Jurkat, Clone E6-1 (cell line): ENCODE measurements at places on chromosomes 1 and 21.

DNA sequence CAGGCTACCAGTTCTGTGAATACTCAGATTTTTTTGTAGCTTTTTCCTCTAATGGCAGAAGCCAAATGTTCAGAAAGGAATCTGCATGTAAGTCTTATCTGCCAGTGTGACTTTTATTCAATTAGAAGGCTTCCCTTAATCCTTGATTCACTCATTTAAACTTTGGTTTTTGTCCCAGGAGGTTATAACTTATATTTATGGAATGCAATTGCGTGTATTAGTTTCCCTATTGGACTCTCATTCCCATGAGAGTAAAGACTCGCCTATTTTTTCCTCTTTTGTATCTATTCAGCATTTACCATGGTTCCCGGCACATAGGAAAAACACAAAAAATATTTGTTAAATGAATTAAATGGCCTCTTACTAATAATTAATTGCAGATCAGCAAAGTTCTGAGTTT, 3.5 kb downstream of the NTMT2 start:
- DNase-seq = no peak

- DNase-seq = no peak
Observed at GRCh38 chr1:20376880-20377494, 86.3 kb downstream of the VWA5B1 start.

- no peak for DNase-seq
Observed at GRCh38 chr1:158506369-158506987, 34.5 kb downstream of the OR10R2 start.

DNA sequence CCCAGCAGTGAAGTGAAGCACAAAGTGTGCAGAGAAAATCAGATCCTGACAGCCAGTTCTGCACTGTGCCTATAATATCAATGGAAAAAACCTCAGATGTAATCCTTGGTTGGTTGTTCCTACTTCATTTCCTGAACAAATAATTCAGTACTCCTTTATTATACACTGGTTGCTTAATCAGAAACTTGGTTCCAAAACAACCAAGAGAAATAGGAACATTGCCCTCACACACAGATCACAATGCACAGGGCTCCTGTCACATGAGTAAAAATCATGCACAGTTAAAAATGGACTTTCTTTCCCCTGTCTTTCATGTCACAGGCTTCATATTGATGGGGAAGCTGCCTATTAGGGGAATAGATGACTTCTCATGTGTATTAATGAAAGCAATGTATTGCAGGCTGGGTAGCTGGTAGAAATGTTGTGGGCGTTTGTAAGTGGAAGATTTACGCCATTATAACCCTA, 9.7 kb downstream of the DNASE2B start:
- DNase-seq = no peak
